ENCODE measurements at places on chromosomes 13 and 19.
A peak's percentile ranks its signal among the peaks of the same experiment; 100 is the strongest.

DNA sequence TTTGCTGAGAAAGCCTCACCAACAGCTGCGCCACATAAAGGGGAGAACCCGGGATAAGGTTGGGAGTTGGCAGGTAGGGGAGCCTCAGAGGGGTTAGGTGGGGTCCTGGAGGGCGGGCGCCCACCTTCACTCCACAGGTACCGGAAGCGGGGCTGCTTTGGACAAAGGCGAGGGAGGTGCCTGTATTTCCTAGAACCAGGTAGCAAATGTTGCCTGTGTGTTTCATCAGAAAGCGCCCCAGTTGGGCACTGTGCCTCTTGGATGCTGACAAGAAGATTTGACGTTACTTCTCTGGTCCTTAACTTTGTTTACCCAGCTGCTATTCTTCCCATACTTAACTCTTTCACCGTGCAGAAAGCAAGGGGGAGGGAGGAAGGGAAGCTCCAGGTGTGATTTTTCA is 278.9 kb downstream of the ZNF536 start:
- peaks cover 41% of the 10 kb centered on the region for H3K4me1 ChIP-seq
- no peak overlapping the region for H3K27ac ChIP-seq
- no peaks in the 10 kb centered on the region for H3K27me3 ChIP-seq
- no peaks in the 10 kb centered on the region for H3K36me3 ChIP-seq

DNA sequence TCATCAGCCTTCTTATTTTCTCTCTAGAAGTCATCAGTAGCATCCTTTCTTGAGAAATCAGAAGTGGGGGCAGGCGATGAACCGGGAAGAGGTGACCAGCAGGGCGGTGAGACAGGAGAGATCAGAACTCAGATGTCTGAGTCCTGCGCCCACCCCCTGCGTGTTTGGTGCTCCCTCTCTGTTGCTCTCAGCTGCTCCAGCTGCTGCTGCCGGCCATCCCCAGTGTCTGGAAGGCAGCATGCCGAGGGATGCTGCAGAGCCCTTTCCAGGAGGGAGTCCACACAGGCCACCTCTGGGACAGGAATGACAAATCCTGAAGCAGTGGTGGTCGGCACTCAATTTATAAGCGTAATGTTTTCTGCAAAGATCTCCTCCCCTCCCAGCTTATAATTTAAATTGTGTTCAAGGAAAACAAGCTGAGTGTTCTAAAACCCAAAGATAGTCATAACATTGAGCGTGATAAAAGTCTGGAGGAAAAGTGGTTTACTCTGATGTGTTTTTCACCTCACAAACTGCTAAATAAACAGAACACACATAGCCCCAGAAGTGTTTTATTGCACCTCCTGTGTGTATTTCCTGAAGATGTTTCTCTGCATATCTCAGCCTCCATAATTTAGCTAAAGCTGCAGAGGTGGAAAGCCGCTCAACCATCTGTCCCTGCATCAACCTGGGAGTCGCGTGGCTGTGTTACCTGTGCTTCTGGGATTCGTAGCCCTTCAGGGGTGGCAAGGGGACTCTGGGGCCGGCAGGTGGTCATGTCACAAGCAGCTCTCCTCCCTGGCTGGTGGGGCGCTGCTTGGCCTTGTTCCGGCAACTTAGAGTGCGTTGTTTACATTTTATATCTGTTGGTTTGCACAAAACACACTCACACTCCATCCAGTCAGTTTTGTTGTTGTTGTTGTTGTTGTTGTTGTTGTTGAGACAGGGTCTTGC is 191.2 kb downstream of the USP12 start:
- no peaks in the 10 kb centered on the region for H3K36me3 ChIP-seq
- H3K4me3 ChIP-seq: no peak overlapping the region
- H3K27me3 ChIP-seq: no peaks in the 10 kb centered on the region
- H3K4me1 ChIP-seq: no peaks in the 10 kb centered on the region
- no peak for DNase-seq

DNA sequence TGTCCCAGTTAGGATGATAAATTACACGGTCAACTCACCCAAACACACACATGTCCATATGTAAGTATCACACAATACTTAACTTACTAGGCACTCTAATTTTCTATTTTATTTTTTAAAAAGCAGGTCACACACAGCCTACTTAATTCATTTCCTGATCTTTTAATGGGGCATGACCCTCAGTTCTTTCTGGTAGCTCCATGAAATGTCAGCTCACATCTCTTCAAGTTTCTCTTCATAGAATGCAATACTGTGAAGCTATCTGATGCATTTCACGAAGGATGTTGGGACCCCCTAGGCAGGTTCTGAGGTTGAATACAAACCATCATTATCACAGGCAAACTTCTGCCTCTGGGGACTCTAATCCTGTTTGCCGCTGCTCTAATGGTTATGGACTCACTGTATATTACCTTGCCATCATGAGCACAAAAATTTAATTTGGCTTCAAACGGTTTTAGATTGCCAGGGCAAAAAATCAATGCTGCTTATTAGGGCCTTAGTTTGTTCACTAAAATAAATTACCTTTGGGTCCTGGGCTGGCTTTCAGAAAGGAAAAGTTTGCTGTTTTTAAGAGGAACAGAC is 16.1 kb upstream of the DHRS12 start:
- H3K4me3 ChIP-seq: no peak overlapping the region
- no peaks in the 10 kb centered on the region for H3K4me1 ChIP-seq
- H3K27me3 ChIP-seq: no peaks in the 10 kb centered on the region
- H3K36me3 ChIP-seq: no peaks in the 10 kb centered on the region
- no peak overlapping the region for H3K27ac ChIP-seq

- DNase-seq: no peak
- no peaks in the 10 kb centered on the region for H3K4me1 ChIP-seq
- no peaks in the 10 kb centered on the region for H3K36me3 ChIP-seq
- H3K27ac ChIP-seq: no peak overlapping the region
- no peak overlapping the region for H3K4me3 ChIP-seq
These were observed 32.1 kb downstream of the CYP4F22 start for GRCh38 chr19:15540435-15540834.

GRCh38 chr13:36530050-36530789 is 97.9 kb downstream of the CCNA1 start:
- H3K4me3 ChIP-seq: no peak overlapping the region
- no peaks in the 10 kb centered on the region for H3K36me3 ChIP-seq
- no peaks in the 10 kb centered on the region for H3K27me3 ChIP-seq
- H3K27ac ChIP-seq: no peak overlapping the region
- no peaks in the 10 kb centered on the region for H3K4me1 ChIP-seq

- no peaks in the 10 kb centered on the region for H3K4me1 ChIP-seq
- H3K4me3 ChIP-seq: no peak overlapping the region
- no peaks in the 10 kb centered on the region for H3K36me3 ChIP-seq
These were observed 832.3 kb upstream of the SLC10A2 start for GRCh38 chr13:103898481-103898880.

- H3K4me1 ChIP-seq: peaks cover 10% of the 10 kb centered on the region
- no peak overlapping the region for H3K4me3 ChIP-seq
- no peak overlapping the region for H3K27ac ChIP-seq
- no peak for DNase-seq
These were observed 80.6 kb downstream of the SIPA1L3 start for GRCh38 chr19:37987356-37988332.

GRCh38 chr13:67075239-67075638 is 154.9 kb downstream of the PCDH9 start:
- no peaks in the 10 kb centered on the region for H3K36me3 ChIP-seq
- no peaks in the 10 kb centered on the region for H3K4me1 ChIP-seq
- no peak overlapping the region for H3K27ac ChIP-seq
- no peaks in the 10 kb centered on the region for H3K27me3 ChIP-seq

DNA sequence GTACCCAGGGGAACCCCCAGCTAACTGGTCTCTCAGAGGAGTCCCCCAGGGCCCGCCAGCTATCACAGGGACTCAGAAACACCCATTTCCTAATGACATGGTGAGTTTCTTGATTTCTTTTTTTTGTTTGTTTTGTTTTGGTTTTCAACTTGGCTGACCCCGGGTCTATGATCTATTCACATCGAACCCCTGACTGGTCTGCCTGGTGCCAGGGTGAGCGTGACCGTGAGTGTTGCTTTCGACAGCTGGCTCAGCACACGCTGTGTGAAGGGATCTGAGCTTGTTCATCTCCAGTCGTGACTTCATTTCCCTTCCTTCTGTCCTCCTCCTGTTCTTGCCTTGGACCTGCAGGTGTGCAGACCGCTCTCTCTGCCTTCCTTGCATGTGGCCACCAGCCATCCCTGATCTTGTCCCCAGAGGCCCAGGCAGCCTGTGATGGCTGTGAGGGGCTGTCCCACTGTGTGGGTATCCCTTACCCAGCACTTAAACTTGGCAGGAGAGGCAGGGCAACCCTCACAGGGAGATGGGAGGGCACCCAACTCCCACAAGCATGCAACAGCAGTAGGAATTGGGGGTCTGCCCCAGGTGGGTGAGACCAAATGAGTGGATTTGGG is 26.2 kb downstream of the TMEM161A start:
- H3K4me3 ChIP-seq: no peak overlapping the region
- no peak for DNase-seq
- H3K36me3 ChIP-seq: peaks cover under 1% of the 10 kb centered on the region
- H3K27ac ChIP-seq: no peak overlapping the region
- no peaks in the 10 kb centered on the region for H3K27me3 ChIP-seq

DNA sequence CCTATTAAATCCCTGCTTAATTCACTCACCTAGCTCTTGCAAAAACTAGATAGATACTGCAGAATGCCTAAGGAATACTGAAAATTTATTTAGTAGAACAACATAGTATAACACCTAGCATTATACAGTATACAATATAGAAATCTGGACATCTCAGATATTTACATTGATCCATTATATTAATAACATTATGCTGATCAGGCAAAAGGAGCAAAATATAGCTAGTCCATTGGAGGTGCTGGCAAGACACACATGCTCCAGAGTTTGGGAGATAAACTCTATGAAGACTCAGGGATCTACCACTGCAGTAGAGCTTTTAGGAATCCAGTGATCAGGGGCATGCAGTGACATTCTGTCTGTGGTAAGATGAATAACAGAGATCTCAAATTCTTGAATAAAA is 357.6 kb downstream of the TBC1D4 start:
- no peaks in the 10 kb centered on the region for H3K4me1 ChIP-seq
- no peaks in the 10 kb centered on the region for H3K36me3 ChIP-seq
- H3K4me3 ChIP-seq: no peak overlapping the region
- no peak for DNase-seq
- no peaks in the 10 kb centered on the region for H3K27me3 ChIP-seq
- no peak overlapping the region for H3K27ac ChIP-seq

- H3K27ac ChIP-seq: no peak overlapping the region
- no peaks in the 10 kb centered on the region for H3K36me3 ChIP-seq
- H3K4me1 ChIP-seq: no peaks in the 10 kb centered on the region
- no peak overlapping the region for H3K4me3 ChIP-seq
- no peaks in the 10 kb centered on the region for H3K27me3 ChIP-seq
These were observed 36.3 kb upstream of the SLC10A2 start for GRCh38 chr13:103102482-103102881.

- H3K4me1 ChIP-seq: peaks cover 9% of the 10 kb centered on the region
- no peak overlapping the region for H3K4me3 ChIP-seq
- H3K27me3 ChIP-seq: no peaks in the 10 kb centered on the region
- no peak for DNase-seq
These were observed 78.5 kb upstream of the NBEA start for GRCh38 chr13:34863360-34864135.

GRCh38 chr13:23087880-23088279 is 92.9 kb upstream of the SGCG start:
- H3K27ac ChIP-seq: no peak overlapping the region
- H3K4me1 ChIP-seq: peaks cover 4% of the 10 kb centered on the region
- DNase-seq: no peak
- H3K27me3 ChIP-seq: no peaks in the 10 kb centered on the region

- no peaks in the 10 kb centered on the region for H3K27me3 ChIP-seq
- no peak for DNase-seq
- peaks cover 4% of the 10 kb centered on the region for H3K4me1 ChIP-seq
- no peak overlapping the region for H3K27ac ChIP-seq
- no peak overlapping the region for H3K4me3 ChIP-seq
- no peaks in the 10 kb centered on the region for H3K36me3 ChIP-seq
These were observed 14.7 kb downstream of the ELL start for GRCh38 chr19:18507021-18507726.

- H3K4me3 ChIP-seq: peak overlapping the region; percentile 65
- no peaks in the 10 kb centered on the region for H3K36me3 ChIP-seq
- H3K27me3 ChIP-seq: no peaks in the 10 kb centered on the region
These were observed 2.8 kb downstream of the S1PR5 start for GRCh38 chr19:10514211-10515145.

- no peak overlapping the region for H3K27ac ChIP-seq
- H3K4me1 ChIP-seq: no peaks in the 10 kb centered on the region
- H3K36me3 ChIP-seq: no peaks in the 10 kb centered on the region
These were observed 7.4 kb downstream of the SIGLEC8 start for GRCh38 chr19:51450730-51451307.

GRCh38 chr19:2270423-2271233 is 11.3 kb downstream of the PEAK3 start:
- peaks cover 30% of the 10 kb centered on the region for H3K4me1 ChIP-seq
- no peak for DNase-seq
- H3K36me3 ChIP-seq: peaks cover 19% of the 10 kb centered on the region

DNA sequence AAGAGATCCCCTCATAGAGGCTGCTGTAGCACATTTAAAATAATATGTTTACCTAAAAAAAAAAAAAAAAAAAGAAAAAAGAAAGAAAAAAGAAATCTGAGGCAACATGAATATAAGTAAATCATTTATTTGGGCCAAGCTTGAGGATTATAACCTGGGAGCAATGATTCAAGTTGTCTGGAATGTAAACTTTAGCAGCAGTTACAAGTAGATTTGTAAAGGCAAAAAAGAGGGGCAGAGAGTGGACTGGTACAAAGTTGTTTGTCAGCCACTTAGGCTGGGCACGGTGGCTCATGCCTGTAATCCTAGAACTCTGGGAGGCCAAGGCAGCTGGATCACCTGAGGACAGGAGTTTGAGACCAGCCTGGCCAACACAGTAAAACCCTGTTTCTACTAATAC is 11.3 kb downstream of the ZNF43 start:
- no peak for DNase-seq
- H3K27me3 ChIP-seq: no peaks in the 10 kb centered on the region
- no peak overlapping the region for H3K4me3 ChIP-seq
- no peak overlapping the region for H3K27ac ChIP-seq

GRCh38 chr13:102968572-102969228 is 97.5 kb downstream of the SLC10A2 start:
- DNase-seq: no peak
- H3K36me3 ChIP-seq: no peaks in the 10 kb centered on the region

- no peaks in the 10 kb centered on the region for H3K36me3 ChIP-seq
- H3K27me3 ChIP-seq: no peaks in the 10 kb centered on the region
These were observed 1774.6 kb upstream of the PCDH20 start for GRCh38 chr13:63190219-63190618.

DNA sequence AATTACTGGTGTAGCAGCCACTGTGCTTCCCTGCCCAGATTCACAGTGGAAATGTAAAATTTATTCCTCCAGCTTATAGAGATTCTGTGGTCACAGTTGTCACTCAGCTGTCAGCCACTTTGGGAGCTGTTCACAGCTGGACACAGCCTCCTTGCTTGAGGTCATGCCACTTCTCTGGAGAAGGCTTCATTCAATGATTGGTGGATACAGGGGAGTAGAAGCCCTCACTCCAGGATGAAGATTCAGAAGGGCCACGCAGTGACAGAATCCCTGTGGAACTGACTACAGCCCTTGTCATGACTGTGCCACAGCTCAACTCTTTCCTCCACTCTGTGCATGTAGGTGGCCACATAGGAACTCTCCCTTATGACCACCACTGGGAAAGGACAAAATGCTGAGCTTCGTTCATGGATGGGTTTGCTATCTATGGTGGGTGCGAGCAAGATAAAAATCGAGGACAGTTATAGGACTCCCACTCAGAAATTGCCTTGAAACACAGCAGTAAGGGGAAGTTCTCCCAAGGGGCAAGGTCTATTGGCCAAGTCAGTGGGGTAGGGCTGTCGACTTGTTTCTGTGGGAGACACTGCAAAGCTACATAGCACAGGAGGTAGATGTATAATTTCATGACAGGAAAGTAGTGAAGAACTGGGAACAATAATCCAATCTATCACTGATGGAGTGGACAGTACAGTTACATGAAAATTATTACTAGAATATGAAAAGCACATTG is 98.7 kb downstream of the CCNA1 start:
- peaks cover 9% of the 10 kb centered on the region for H3K4me1 ChIP-seq
- H3K36me3 ChIP-seq: no peaks in the 10 kb centered on the region
- no peak overlapping the region for H3K27ac ChIP-seq
- no peaks in the 10 kb centered on the region for H3K27me3 ChIP-seq
